Cortex of kidney (tissue), 1 donor: ENCODE measurements at places on chromosomes 1 and 21.

DNA sequence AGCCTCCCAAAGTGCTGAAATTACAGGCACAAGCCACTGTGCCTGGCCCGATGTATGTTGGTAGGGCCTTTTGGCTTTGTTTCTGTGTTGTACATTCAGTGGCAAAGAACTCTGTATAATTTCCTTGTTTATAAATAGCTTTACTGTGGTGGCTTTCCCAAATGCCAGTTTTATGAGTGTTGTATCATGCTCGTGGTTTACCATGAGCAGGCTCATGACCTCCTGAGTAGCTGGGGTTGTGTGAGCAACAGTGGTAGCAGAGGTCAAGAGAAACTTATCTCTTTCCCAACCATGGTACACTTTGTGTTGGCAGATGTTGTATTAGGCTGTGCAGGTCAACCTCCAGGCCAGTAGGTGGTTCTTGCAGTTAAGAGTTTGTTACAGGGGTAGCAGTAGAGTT, 420.4 kb upstream of the BEND5 start:
- no peak for DNase-seq

GRCh38 chr1:23825762-23826522, 713 bp upstream of the HMGCL start:
- no peak for DNase-seq

- DNase-seq: no peak
These were observed 163.9 kb upstream of the LRRC7 start for GRCh38 chr1:69403756-69404320.

GRCh38 chr1:184947497-184948256, 26.6 kb downstream of the NIBAN1 start:
- DNase-seq: no peak

DNA sequence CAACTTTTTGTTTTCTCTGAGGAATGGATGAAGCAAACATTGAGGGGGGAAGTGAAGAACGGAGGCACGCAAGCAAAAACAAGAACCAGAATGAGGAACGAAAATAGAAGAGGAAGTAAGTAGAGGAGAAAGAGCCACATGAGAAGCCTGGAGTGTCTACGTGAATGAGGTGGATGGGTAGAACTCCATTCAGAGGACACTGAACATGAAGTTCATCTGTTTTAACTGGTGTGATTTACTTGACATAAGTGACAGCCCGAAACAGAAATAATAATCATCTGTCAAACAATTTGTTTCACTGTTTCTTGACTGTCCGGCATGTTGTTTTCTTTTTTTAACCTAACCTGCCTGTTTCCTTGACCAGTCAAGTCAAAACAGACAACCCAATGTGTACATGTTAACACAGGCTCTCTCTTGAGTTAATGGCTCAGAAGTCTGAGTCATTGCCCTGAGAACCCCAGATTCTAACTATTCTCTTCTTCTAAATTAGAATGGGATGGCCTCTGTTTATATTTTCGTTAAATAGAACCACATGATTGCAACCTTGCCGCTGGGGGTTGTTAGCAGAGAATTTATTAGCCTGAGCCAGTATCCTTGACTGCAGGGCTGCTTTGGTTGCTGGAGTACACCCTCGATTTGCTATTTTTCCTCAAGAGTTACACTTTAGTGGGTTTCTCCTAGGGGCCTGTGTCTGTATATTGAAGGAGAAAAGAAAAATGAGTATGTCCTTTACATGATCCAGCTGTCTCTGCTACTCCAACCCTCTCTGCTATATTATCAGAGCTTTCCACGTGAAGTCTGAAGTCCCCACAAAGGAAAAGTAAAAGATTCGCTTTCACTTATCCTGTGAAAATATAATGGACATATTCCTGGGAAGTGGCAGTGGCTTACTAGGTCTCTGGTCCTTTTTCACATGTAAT, 151.7 kb downstream of the ZC3H11B start:
- no peak for DNase-seq

DNA sequence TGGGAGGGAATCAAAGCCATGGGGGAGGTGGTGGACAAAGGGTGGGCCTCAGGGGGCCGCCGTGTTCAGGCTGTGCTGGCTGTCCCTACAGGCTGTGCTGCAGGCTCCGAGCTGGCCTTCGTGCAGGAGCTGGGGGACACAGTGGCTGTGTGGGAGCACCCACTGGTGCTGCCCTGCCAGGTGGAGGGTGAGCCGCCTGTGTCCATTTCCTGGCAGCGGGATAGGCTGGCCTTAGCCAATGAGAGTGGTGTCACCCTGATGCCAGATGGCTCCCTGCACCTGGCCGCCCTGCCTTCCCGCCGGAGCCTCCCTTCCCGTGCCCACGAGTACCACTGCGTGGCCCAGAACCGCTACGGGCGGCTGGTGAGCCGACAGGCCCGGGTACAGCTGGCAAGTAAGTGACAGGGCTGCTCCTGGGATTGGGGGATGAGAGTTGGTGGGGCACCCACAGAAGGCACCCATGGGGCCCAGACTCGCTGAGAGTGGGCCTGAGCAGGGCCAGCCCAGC, 20.2 kb downstream of the SLC27A3 start:
- DNase-seq: no peak

GRCh38 chr1:25642574-25643108, 26.1 kb downstream of the MAN1C1 start:
- DNase-seq: no peak

- DNase-seq: no peak
These were observed 1300.0 kb downstream of the PLA2G4A start for GRCh38 chr1:188128761-188129160.

DNA sequence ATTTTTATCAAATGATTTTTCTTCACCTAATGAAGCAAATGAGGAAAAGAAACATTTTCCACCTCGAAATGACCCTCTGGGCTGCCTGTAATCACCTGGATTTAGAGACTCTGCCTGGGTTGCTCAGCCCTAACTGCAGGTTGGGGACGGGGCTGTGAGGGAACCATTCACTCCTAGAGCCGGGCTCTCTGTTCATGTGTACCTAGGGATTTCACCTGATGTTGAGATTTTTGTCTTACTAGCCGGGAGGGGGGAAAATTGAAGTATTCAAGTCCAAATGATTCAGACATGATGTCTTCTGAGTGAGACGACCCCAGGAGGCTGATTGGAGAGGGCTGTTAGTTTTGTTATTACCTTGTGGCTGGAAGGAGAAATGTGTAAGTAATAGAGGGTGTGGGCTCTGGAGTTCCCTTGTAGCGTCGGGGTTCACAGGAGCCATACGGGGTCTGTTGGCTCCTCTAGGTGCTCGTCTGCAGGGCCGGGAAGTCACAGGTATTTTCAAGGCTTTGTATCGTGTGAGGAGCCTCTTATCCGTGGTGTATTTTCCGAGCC, 42.3 kb upstream of the PWP2 start:
- no peak for DNase-seq

DNA sequence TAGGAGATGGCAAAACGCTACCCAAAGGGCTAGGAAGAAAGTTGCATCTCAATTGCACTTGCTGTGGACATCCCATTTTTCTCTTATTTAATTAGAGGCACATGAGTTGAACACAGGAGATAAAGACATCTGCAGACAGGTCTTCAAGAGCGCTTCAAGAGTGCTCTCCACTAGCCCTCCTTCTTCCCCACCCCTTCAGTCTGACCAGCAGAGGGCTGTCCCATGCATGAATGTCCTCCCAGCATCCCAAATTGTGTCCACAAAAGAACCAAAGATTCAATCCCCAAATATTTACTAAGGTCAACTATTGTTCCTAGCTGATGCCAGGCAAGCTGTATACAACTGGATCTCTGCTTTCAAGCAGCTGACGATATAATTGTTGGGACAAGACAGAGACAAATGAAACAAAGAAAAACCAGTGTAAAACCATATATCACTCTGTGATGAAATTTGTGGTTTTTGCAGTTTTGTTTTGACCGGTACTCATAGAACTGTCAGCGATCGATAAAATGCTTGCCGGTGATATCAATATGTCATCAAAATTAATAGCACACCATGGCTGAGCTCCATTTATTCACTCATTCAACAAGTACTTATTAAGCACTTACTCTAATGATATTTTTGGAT, 174.2 kb downstream of the TNR start:
- DNase-seq: no peak

GRCh38 chr1:211113566-211113965, 20.4 kb downstream of the KCNH1 start:
- no peak for DNase-seq

GRCh38 chr1:62281922-62282555, 37.2 kb downstream of the KANK4 start:
- no peak for DNase-seq

DNA sequence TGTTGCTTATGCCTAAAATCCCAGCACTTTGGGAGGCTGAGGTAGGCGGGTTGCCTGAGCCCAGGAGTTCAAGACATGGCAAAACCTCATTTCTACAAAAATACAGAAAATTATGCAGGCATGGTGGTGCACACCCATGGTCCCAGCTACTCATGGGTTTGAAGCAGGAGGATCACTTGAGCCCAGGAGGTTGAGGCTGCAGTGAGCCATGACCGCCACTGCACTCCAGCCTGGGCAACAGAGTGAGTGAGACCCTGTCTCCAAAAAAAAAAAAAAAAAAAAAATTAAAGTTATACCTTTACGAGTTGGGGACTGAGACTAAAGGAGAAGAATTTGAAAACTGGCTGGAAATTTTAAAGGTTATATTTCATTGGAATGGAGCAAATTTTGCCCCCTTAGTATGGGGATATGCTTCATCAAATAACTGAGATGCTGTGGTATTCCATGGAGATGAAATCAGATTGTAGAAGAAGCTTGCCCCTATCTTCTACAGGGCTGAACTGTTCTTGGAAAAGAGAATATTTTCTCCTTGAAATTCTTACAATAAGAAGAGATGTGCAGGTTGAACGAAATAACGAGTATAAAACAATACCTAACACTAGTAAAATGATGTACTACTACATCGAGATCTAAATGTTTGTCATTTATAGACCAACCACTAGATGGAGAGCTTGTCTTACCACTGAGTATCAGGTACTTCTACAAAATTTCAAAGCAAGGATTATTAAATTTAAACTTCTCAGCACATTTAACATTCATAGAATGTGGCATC, 34.9 kb upstream of the SCYL3 start:
- no peak for DNase-seq

DNA sequence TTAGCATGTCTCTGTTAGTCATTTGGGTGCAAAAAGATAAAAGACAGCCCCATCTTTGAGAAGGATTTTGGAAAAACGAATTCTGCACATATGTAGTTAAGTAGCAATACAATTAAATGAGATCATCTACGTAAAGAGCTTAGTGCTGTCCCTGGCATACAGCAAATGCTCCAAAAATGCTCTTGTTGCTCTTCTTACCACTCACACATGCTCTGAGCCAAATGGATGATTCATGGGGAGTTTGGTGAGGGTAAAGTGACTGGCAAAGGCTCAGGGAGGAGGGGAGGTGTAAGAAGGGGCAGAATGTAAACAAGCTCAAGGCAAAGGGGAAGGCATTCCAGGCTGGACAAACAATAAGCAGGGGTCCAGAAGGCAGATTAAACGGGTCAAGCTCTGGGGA, 191.9 kb downstream of the AK5 start:
- DNase-seq: no peak

DNA sequence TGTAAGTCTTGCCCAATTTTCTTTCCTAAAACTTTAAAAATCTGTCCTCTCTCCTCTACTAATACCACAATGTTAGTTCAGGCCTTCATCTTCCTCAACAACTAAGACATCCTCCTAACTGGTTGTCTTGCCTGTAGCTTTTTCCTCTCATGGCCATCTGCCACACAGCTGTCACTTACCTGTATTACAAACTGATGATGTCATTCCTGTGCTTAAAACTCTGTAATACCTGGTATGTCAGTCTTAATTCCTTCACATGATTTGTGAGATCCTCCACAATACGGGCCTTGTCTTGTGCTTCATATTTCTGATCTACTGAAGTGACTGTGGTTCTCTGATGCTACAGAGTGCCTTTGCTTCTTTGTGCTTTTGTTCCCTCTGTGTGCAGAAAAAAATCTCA, 9.8 kb downstream of the MRPS14 start:
- DNase-seq: no peak

GRCh38 chr1:97996880-97997279, 76.0 kb upstream of the DPYD start:
- no peak for DNase-seq

GRCh38 chr1:162283657-162284056, 93.0 kb downstream of the SPATA46 start:
- no peak for DNase-seq

DNA sequence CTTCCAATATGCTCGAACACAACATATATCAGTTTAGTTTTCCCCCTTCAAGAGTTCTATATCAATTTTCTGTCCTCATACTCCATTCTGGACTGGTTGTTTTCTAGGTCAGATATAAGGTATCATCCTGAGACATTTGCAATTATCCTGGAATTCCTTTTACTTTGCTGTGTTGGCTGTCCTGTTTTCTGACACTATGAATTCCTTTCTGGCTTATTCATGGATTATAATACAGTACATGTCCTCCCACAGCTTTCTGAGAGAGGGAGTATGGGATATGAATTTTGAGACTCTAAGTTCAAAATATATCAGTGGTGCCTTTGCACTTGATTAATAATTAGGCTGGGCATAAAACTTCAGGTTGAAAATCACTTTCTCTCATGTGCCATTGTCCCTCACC, 11.9 kb downstream of the PHTF1 start:
- DNase-seq: no peak

DNA sequence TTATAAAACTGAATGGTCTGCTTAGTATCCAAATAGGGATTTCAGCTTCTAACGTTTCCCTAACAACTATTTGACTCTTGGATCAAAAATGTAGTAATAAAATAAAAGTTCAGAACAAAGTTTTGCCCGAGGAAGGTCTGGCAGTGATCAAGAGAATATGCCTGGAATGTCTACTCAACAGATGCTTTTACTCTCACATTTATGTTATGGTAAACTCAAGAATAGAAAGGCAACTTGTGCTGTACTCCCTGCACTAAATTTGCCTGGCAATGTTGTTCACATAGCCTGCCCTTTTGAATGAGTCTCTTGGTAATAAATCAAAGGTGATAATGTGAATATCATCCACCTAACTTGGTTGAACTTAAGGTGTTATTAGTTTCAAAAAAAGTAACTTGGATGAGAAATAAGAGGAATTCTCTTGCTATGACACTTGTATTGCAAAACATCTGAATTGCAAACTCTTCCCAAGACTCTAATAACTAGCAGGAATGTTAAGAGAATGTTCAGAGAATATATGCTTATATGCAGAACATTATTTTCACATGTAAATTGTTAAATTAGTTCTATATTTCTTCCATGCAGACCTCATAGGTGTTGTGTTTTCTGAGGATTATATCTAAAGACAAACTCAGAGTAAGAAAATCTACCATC, 215.8 kb downstream of the COL24A1 start:
- no peak for DNase-seq

- no peak for DNase-seq
These were observed 595.0 kb downstream of the NEGR1 start for GRCh38 chr1:71687376-71687775.

GRCh38 chr1:219416598-219417238, 196.2 kb downstream of the ZC3H11B start:
- no peak for DNase-seq
